Right atrium auricular region (tissue), 2 donors: ENCODE measurements at places on chromosomes 5 and 9. TPM values are rescaled to one million over a fixed set of nuclear protein-coding genes. Genes with fewer than 3 reads are reported as not detected.

DNA sequence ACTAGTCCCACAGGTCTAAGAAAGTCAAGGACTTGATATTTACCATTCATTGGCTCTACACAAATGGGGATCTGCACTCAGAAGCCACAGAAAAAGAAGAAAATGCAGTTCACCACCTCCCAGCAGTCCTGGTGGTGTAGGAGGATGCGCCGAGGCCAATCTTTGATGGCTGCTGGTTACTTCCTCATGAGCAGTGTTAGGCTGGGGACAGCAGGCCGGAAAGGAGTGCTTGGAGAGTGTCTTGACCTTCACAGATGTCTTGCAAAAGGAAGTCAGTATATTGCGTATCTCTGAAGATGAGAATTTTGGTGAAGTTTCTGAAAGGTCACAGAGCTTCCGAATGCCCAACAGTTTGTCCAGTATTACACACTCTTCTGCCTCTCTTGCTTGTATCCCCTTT, 597.0 kb downstream of the EBF1 start:
- DNase-seq = no peak

The SLCO6A1 gene
- total RNA-seq = not detected

The PCDHGA7 gene
- total RNA-seq = 6.1 TPM

DNA sequence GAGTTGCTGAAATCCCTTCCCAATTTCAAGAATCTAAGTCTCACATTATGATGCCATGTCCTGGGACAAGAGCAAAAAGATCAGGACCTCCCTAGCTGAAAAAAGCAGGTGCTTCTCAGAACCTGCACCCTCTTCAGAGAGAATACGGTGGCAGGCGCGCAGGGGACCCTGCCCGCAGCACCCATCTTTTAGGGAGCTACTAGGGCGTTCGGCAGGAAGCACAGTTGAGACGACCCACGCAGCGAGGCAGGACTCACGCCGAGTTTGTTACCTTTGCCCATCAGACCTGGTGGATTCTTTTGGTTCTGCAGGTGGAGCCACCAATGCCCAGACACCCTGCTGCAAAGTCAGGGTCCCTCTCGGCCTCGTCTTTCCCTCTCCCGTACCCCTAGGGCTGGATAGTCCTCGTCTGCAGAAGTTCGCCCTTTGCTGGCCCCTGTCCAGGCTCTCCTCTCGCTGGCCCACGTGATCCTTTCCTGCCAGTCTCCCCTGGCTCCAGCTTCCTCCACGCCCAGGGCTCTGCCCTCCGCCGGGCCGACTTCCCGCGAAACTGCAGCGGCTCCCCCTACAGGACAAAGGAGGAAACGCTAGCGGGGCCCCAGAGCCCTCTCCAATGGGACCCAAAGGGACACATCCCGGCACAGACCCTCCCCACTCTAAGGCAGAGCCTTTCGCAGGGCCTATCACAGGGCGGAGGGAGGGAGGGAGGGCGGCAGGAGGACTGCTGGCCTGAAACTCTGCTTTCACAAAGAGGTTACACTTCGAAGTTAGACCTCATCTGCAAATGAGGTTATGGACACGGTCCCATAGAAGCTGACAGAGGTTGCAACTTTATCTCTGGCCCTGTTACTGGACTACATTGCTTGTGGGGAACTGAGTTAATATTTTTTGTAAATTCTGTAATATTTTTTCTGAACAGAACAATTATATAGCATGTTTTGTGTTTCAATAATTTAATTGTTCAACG, 28.8 kb downstream of the TMEM174 start:
- DNase-seq = peak; percentile 61

- DNase-seq = no peak
Observed at GRCh38 chr5:52015760-52016159, 632.5 kb downstream of the ISL1 start.

The ENTPD2 gene
- total RNA-seq = 0.41 TPM

GRCh38 chr5:179265514-179266290, 79.6 kb downstream of the ADAMTS2 start:
- peak; percentile 97 for DNase-seq

The SHISAL2B gene
- not detected for total RNA-seq

DNA sequence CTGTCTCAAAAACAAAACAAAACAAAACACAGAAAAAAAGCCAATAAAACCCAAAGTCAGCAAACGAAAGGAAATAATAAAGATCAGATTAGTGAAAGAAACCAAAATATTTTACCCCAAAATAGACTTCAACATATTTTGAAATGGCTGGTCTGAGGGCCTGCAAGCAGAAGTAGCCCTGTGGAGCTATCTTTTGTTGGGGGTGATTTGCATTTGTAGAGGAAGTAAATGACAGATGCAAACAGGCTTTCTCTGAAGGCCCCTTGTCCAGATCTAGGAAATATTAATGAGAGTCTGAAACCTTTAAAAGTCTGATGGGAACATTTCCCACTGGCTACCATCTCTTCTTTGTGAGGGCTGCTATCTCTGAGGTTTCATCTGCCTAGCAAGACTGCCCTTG, 74.0 kb downstream of the GCNT4 start:
- no peak for DNase-seq

DNA sequence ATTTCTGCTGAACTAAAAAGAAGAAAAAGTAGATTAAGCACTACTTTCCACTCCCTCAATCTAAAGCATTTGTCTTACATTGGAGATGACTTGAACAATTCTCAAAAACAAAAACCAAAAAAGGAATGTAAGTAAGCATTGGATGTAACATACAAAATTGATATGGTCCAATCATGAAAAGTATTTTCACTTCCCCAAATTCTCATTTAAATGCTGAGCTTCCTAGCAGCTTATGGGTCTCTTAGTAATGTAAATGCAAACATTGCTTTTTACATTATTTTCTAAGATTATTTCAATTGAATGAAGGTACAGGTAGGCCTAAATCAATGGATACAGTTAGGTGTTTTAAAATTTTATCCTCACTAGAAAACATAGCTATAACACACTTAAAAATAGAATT, 20.0 kb downstream of the ANKH start:
- no peak for DNase-seq

DNA sequence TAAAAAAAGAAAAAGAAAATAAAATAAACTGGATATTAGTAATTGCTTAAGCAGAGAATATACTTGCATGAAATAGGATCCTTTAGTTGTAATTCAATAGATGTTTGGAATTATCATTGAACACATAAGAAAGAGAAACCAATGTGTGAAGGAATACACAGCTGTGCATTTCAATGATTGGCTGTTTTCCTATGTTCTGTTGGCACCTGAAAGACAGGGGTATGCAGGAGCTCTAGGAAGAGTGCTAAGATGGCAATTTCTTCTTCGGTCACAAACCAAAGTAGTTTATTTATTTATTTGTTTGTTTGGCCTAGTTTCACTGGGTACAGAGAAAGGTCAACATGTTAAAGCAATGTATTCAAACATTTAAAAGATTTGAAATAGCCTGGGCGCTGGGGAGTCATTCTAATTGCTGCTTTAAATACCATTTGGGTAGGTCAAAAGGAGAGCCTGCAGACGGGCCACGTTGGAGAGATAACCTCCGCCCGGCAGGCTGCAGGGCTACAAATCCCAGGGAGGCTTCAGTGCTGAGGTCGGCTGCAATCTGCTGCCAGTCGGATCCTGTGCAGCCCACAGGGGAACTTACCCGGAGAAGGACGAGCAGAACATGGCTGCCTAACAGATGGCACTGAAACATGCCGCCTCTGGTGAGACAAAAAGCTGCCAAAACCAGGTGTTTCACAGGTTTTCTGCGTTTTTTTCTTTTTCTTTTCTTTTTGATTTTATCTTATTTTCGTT, 154.2 kb upstream of the TYRP1 start:
- DNase-seq = no peak

GRCh38 chr5:17991775-17992174, 357.5 kb downstream of the TAF11L14 start:
- no peak for DNase-seq

- DNase-seq = no peak
Observed at GRCh38 chr9:121353241-121354061, 16.6 kb downstream of the STOM start.

DNA sequence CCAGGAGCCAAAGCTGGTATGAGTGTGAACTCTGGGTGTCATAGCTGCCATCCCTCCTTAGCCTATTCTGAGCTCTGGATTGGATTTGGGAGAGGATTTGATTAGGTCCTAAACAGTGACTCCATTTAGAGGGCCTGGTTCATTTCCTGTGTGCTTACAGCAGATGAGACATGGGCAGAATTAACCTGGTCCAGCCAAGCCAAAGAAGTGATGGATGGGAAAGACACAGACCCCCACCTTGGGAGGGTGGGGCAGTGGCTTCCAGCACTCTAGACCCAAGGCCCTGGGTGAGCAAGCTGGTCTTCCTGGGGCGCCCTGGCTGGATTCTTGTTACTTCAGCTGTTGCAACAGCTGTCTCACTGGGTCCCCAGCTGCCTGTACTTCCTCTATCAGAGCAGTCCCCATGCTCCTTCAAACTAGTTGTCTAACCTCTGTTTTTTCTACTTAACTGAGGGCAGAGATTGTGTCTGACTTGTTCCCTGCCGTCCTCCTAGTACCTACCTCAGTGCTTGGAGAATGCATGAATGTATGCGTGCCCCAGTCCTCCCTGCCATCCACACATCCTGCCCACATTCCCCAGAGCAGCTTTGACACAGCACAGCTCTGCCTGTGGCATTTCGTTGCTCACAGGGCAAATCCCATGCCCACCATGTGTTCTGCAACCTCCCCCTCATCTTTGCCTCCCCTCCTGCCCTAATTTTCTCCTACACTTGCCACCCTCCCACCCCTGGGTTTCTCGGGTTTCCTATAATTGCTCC, 115.9 kb downstream of the RGS3 start:
- DNase-seq = peak; percentile 81

GRCh38 chr9:12934545-12935272, 159.9 kb downstream of the LURAP1L start:
- no peak for DNase-seq

The ACSL6 gene
- 0.71 TPM for total RNA-seq

DNA sequence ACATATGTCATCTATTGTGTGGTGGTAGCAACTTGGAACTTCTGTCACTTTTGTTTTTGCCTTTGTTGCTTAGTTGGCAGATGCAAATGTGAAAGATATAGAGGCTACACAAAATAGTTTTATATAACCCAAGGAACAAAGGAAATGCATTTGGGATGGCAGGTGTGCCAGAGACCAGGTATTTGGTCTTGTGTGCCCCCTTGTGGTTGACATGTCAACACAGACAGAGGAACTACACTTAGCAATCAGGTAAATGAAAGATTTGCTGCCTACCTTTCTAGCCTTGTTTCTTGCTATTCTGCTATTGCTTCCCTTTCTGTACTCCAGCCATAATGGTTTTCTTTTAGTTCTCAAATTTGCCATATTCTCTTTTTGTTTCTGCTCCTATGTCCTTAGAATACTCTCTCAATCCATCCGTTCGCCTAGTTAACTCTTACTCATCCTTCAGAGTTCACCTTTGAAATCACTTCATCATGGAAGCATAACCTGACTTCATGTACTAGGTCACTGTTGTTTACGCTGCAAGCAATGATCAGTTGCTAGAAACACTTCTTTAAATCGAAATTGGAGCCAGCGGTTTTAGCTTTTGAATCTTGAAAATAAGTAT, 119.5 kb downstream of the TRPM3 start:
- no peak for DNase-seq

DNA sequence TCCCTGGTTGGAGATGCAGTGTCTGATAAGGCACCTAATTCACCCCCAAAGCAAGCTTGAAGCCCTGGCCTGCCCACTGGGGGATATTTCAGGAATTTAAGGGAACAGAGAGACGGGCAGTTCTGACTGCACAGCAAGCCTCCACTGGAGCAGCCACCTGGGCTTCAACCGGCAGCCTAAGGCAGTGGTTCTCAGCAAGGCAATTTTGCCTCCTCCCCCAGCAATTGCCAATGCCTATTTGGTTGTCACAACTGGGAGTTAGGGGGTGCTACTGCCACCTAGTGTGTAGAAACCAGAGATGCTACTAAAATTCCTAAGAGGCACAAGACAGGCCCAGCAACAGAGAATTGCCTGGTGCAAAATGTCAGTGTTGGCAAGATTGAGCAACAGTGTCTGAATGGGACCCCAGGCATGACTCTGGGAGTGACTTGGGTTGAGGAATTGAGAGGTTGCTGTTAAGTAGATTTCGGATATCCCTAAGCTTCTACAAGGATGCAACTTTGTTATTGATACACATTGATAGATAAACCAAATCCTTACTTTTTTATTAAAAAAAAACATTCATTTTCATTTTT, 58.7 kb upstream of the CTSL start:
- peak; percentile 51 for DNase-seq

- DNase-seq = no peak
Observed at GRCh38 chr5:15254607-15255006, 245.4 kb upstream of the FBXL7 start.
